MV-4-11 (cell line): ENCODE measurements at places on chromosomes 5 and 9.

DNA sequence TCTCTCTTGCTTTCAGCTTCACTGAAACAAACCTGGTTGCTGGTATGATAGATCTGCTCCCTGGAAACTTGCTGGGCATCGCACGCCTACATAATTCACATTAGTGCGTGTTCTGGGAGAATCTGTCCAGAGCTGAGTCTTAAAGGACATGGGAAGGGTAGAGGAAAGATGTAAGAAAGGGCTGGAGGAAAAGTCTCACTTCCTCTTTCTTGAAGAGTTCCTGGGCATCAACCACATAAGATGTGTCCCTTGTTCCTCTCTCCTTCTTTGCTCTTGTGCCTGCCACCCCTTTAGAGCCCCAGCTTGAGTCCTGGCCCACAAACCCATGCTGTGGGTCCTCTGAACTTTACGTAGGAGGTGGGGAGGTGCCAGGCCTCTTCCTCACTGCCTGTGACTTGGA lies 205.3 kb upstream of the PANK3 start:
- peak; percentile 77 for DNase-seq

DNA sequence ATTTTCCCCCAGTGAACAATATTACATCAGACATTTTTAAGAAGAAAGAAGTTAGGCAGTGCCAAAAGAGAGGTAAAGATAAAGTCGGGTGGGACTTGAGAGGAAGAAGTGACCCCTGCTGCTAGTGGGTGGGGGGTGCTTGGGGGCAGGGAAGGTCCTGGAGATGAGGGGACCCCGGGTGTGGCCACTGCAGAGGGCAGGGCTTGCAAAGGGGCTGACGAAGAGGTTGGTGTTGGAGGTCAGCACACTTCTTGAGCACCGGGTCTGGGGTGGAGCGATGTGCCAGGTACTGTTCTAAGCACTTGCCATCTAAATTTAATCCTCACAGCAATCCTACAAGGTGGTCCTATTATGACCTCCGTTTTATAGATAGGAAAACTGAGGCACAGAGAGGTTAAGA lies 62.0 kb downstream of the AMBP start:
- no peak for DNase-seq

- DNase-seq, result no peak
Observed at GRCh38 chr9:120839146-120839545, 3.6 kb downstream of the PSMD5 start.

DNA sequence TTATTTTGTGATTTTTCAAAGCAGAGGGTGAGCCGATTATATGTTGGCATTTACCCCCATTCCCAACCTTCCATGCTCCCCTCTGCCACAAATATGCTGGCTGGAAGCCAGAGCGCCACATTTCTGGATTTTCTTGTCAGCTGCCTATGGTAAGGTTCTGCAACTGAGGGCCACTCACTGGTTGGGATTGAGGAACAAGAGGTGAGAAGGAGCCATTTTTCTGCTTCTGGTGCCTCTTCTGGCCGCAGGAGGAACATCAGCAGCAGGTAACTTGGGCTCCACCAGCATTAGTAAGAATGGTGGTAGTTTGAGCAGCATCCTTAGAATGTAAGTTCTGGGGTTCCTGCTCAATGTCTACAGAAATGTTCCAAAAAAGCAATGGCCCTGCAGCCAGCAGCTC lies 159.5 kb upstream of the MAST4 start:
- no peak for DNase-seq

GRCh38 chr9:114030364-114030763 lies 47.7 kb downstream of the AMBP start:
- no peak for DNase-seq

- peak; percentile 88 for DNase-seq
Observed at GRCh38 chr5:141637767-141638419, 1.1 kb downstream of the RELL2 start.

DNA sequence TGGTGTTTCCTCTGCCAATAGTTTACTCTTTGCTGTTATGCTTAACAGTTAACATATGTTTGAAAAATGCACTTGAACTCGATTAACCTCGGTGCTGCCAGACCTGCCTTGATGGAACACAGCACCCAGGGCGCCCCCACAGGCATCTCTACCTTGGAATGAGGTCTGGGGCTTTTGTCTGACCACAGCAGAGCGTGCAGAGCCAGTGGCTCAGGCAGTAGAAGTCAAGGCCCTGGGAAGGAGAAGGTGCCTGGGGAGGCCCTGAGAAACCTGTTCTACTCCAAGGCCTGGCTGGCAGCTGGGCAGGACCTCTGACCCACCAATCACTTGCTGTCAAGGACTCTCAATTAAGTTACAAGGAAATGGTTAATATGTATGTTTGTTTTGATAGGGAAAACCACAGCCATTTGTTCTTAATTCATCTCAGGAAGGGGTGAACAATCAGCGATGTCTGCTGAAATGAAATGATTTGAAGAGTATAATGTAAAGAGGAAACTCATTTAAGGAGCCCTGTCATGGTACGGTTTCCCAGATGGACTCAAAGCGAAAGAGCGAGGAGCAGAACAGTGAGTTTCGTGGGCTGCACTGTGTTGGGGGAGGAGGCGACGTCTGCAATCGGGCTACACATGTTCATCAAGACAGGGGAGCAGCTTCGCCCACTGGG lies 21.9 kb downstream of the MACROH2A1 start:
- no peak for DNase-seq

DNA sequence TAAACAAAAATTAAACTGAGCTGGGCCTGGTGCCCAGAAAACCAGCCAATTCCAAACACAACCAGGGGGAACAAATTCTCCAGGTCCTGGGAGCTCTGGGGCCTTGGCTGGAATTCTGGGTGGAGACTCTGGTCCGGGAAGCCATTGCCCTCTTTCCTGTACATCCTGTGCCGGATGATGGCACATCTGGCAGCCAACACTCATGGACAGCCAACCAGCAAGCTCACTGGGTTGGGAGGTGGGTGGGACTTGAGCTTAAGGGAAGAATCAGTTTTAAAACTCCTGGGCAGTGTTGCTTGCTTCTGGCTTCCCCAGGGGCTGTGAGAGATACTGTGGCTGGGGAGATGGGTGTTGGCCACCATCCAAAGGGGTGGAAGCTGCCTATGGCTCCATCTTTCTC lies 56.1 kb downstream of the PCDH1 start:
- no peak for DNase-seq

- peak; percentile 30 for DNase-seq
Observed at GRCh38 chr5:126122942-126123341, 300.3 kb upstream of the GRAMD2B start.

GRCh38 chr5:88677943-88678769 lies 204.8 kb downstream of the MEF2C start:
- no peak for DNase-seq

DNA sequence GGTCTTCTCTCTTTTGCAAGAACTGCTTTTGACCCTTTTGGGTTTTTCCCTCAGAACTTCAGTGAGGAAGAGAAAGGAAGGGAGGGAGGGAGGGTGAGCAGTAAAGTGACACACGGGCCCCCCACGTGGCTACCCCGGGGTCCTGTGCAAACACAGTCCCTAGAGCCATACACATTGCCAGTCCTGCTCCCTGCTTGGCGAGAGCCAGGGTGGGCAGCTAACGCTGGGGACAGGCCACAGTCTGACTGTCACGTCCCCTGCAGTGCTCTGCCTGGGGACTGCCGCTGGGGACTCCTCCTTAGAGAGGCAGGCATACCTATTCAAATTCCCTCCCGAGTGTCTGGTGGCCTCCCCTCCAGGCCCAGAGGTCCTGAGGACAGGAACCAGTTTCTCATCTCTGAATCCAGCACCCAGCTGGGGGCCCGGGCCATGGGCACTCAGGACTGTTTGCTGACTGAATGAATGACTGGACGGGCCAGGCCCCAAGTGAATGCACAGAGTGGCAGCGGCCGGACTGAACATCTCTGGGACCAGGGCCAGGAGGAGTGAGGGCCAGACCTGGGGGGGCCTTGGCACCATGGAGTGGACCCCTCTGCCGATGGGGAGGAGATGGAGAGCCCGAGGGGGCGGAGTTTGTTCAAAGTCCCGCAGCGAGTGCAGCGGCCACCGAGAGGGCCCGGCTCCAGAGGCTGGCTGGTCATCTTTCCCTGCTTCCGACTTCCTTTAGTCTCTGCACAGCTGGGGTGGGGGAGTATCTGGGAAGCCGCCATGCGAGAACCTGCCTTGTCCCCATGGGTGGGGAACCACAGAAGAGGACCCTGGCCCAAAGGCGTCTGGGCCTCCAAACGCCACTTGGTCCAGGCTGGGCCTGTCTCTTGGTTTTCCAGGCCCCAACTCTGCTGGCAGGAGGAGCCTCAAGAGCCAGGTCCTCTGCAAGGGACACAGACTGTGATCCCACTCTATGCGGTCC lies 5.8 kb downstream of the CCDC187 start:
- no peak for DNase-seq

- DNase-seq, result no peak
Observed at GRCh38 chr5:1208743-1209488, 7.5 kb downstream of the SLC6A19 start.

DNA sequence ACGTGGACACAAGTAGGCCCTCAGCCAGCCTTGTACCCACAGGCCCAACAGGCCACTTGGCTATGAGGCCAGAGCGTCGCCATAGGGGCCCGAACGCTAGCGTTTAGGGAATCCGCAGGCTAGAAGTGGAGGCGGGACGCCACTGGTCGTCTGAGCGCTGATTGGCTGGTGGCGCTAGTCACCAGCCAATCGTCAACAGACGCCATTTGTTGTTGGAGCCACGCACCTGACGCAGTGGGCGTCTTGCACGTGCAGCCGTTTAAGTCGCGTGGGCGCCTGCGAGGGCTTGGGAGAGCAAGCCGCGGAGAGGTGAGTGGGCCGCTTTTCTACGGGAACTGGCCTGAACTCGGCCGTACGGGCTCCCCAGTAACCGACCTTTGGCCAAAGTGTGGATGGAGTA lies at the start of gene DDX4:
Gene DDX4 (plus strand): TSS at position 269 of the 400 bp plus-strand sequence. CDS start 903 bp downstream, outside the sequence.
- DNase-seq, result no peak

DNA sequence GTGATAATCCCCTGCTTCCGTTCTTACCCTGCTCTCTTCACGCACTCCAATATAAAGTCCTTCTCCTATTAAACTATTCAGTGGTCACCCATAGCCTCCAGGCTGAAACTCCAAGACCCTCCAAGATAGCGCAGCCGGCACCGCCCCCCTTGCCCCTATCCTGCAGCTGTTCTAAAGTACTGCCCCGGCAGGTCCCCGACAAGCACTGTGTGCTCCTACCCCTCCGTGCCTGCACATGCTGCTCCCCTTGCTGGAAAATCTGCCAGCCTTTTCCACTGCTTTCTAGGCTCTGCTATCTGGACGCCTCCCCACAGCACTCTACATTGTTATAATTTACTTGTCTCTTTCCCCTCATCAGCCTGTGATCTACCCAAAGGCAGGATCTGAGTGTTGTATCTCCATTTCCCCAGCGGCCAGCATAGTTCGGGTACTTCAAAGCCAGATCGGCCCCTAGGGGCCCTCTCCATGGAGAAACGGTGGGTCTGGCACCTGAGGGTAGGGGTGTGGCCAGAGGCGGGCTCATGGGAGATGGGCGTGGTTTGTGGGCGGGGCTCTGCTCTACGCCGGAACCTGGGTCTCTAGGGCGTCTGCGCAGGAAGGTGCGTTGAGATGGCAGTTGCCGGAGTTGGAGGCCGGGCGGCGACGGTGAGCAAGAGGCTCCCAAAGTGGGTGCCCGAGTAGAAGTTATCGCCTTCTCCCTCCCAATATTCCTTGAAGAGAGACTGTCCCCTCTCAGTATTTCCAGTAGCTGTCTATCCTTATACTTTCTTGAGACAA lies 83.5 kb upstream of the RUSC2 start:
- no peak for DNase-seq

DNA sequence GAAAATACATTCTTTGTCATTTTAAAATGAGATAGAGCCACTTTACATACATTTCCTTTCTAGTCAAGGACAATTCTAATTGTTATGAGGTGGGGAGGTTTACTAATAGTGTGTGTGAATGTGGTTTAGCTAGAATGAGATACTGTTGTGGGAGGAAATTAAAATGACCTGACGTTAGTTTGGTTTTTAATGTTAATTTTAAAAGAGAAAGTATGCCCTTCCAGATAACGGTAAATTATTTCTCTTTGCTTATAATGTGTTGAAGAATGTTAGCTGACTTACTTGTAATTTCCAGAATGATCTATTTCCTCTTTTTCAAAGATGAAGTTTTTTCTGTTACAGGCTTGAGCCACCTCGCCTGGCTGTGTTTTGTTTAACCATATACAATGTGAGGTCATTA lies 1.7 kb upstream of the TAF7 start:
- peak; percentile 13 for DNase-seq

GRCh38 chr5:132459983-132460838 lies 30.4 kb downstream of the IRF1 start:
- peak; percentile 80 for DNase-seq

- DNase-seq, result no peak
Observed at GRCh38 chr5:110361471-110361870, 365.0 kb downstream of the TMEM232 start.

GRCh38 chr5:139079225-139079990 lies 118.8 kb downstream of the SIL1 start:
- DNase-seq, result no peak

GRCh38 chr5:71658916-71659662 lies 60.0 kb upstream of the CARTPT start:
- DNase-seq, result peak; percentile 8

DNA sequence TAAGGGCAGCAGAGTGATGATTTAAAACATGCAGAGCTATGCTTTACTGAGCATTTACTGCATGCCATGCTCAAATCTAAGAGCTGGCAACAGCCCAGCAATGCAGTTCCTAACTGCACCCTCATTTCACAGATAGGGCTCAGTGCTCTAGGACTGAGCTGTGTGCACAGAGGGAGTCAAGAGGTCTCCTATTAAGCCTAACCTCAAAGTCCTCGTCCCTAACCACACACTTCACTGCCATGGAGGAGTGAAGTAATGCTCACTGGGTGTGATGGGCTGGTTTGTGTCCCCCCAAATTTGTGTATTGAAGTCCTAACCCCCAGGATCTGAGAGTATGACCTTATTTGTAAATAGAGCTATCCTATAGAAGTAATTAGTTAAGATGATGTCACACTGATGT lies 25.9 kb downstream of the BARX1 start:
- peak; percentile 28 for DNase-seq

DNA sequence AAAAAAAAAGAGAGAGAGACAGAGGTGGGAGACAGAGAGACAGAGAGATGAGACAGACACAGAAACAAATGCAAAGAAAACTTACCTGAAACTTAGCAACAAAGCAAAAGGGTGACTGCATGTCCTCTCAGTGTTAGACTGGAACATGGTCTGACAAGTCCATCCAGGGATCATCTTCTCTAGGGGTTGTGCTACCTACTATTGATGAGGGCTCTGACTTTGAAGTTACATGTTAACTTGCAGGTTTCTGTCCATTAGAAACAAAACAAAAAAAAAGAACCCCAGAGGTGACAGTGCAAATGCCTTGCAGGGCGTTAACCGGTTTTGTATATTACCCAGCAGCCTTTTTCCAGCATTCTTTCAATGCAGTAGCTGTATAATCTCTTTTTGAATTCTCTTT lies 13.6 kb upstream of the SPARC start:
- no peak for DNase-seq

GRCh38 chr9:91714020-91714806 lies 235.8 kb downstream of the ROR2 start:
- DNase-seq, result no peak

- no peak for DNase-seq
Observed at GRCh38 chr5:108541836-108542235, 159.9 kb upstream of the FBXL17 start.

GRCh38 chr5:117800261-117800660 lies 1188.1 kb downstream of the DTWD2 start:
- no peak for DNase-seq

GRCh38 chr9:15299374-15299939 lies 7.6 kb downstream of the TTC39B start:
- no peak for DNase-seq
